Right cardiac atrium (tissue), 5 donors: ENCODE measurements at places on chromosomes 3 and 15. TPM values are rescaled to one million over a fixed set of nuclear protein-coding genes. Genes with fewer than 3 reads are reported as not detected.

GRCh38 chr3:129633751-129634481 lies 27.4 kb upstream of the PLXND1 start:
- no peak for DNase-seq

GRCh38 chr3:185046164-185046515 lies 106.7 kb downstream of the C3orf70 start:
- DNase-seq, result no peak

GRCh38 chr15:88765212-88765611 lies 38.0 kb upstream of the ACAN start:
- DNase-seq, result no peak

GRCh38 chr3:134350266-134350665 lies 24.0 kb downstream of the AMOTL2 start:
- DNase-seq, result no peak

DNA sequence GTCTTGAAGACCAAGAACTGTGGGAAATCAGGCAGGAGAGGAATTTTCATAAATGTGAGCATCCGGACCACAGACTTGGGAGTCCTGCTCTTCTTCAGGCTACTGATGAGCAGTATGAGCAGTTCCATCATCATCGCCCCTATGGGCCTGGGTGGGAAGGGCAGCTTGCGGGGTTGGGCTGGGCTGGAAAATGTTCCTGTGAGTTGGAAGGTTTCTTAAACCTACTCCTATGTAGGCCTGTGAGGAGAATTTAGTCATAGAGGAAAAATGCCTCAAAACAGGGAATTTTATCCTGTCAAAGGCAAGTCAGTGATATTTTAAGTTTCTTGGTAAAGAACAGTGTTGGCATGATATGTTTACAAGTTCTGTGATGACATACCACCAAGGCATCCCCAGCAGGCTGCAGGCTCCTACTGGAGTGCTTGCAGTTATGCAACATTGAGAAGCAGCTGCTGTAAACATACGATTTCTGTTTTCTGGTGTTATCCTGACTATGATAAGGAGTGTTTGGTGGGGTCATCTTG lies 10.3 kb downstream of the MASP1 start:
- no peak for DNase-seq

- no peak for DNase-seq
Observed at GRCh38 chr3:4818986-4819693, 160.1 kb upstream of the BHLHE40 start.

GNB4 gene
- 10.5 TPM for polyA plus RNA-seq

DNA sequence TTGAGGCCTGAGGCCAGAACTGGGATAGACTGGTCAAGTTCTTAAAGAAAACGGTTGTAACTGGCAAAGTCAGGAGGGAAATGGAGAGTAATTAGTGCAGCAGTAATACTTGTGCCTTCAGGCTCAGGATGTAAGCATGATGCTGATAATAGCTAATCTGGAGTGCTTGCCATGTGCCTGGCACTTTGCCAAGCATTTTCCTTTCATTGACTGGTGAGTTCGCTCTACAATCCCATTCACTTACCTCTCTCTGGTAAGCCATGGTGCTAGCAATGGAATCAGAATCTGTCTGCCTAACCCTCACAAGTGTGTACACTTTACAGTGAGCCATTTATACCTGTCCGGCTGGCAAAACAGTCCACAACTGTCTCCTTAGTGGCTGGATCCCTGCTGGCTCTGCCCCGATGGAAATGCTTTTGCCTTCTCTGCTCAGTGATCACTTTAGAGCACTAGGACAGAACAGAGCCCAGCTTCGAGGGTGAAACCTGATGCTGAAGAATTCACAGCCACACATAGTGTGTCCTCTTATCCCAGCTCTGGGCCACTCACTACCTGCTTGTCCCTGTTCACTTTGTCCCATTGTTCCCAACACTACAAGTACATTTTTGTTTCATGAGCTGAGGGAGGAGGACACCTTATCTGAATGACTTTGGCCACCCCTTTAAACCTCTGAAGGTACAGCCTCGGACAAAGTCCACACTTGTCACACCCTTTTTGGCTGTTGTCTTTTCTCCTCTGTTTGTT lies 10.3 kb downstream of the CHP1 start:
- no peak for DNase-seq

GRCh38 chr15:31372635-31373091 lies 46.0 kb downstream of the KLF13 start:
- DNase-seq, result peak; percentile 95

DNA sequence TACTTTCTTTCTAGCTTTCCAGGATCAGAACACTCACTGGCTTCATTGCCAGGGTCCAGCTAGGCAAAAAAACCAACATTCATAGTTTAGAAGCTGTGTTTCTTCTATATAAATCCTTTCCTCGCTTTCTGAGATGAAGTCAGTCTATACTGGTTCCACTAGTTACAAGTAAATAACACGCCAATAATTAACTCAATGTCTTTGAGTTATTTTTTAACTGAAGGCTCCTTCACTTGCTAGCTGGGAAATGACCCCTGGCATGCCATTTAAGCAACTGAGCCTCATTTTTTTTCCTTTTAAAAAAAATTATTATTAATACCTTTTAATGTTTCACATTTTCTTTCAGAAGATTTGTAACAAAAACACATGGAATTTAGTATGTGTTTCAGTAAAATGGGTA lies 2.1 kb upstream of the CCDC174 start:
- no peak for DNase-seq

SCG3 gene
- 0.07 TPM for polyA plus RNA-seq

GRCh38 chr3:12963922-12964701 lies 109.1 kb downstream of the IQSEC1 start:
- DNase-seq, result peak; percentile 44

HHLA2 gene
- not detected for polyA plus RNA-seq

- DNase-seq, result no peak
Observed at GRCh38 chr3:147699175-147699838, 290.1 kb downstream of the ZIC1 start.

- DNase-seq, result peak; percentile 81
Observed at GRCh38 chr15:48644467-48644826, 1.1 kb downstream of the FBN1 start.

DNA sequence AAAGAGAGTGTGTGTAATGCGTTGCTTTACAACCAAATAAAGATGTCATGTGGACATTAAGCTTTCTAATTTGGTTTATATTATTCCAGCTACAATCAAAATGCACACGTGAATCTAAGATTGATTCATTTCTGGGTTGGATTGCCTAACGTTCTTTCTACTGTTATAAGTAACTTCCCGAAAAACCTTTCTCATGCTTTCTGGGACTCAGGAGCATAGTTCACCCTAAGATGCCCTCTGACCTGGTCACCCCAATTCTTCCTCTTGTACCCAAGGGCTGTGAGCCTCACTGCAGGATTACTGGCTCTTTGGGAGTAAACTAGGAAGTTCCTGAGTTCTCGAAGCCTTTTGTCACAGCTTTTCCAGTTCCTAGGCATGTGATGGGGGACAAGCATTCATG lies 12.7 kb upstream of the LMCD1 start:
- DNase-seq, result no peak

GRCh38 chr3:111768571-111769100 lies 90.4 kb upstream of the PHLDB2 start:
- DNase-seq, result no peak

GRCh38 chr3:168828943-168829342 lies 733.2 kb upstream of the GOLIM4 start:
- no peak for DNase-seq

GRCh38 chr3:18135060-18135814 lies 289.9 kb downstream of the SATB1 start:
- DNase-seq, result no peak

DNA sequence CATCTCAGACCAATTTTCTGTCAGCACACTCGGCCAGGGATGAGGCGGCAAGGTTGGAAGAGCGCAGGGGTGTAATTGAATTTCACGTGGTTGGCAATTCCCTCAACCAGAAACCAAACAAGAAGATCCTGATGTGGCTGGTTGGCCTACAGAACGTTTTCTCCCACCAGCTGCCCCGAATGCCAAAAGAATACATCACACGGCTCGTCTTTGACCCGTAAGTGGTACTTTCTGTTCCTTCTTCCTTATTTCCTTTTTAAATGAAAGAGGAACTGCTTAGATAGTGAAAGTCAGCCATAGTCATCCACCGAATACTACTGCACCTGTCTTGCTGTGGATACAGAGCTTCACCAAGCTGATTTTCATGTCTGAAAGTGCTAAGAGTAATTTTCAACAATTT lies 60.1 kb downstream of the SGO1 start:
- no peak for DNase-seq

DNA sequence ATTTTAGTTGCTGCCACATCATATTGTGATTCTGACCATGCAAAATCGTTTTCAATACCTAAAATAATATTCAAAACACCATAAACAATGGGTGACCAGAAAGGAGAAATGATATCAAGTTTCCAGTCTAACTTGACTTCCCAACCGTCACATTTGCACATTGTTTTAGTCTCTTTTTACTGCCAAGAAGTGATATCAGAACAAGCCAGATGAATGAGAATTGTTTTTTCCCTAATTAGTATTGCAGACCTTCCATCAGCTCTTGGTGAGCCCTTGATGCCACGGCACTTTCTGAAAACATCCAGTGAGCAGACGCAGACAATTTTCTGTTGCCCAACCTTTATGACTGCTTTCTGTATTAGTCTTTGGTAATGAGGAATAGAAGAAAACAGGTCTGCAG lies 62.5 kb downstream of the SPATA16 start:
- DNase-seq, result no peak

RBM15B gene
- polyA plus RNA-seq, result 8.7 TPM

SH2D7 gene
- polyA plus RNA-seq, result 0.02 TPM

SCN10A gene
- polyA plus RNA-seq, result 0.07 TPM

CLRN1 gene
- polyA plus RNA-seq, result not detected

SCN11A gene
- not detected for polyA plus RNA-seq

GRCh38 chr3:120497818-120498217 lies 47.0 kb upstream of the FSTL1 start:
- no peak for DNase-seq

HYAL1 gene
- polyA plus RNA-seq, result 25.4 TPM

ISG20 gene
- 5.3 TPM for polyA plus RNA-seq

DNAJB8 gene
- polyA plus RNA-seq, result not detected
